CD4-positive, alpha-beta T cell treated with Interleukin-15 for 4 hours (primary cell): ENCODE measurements at places on chromosomes 7 and 10.

DNA sequence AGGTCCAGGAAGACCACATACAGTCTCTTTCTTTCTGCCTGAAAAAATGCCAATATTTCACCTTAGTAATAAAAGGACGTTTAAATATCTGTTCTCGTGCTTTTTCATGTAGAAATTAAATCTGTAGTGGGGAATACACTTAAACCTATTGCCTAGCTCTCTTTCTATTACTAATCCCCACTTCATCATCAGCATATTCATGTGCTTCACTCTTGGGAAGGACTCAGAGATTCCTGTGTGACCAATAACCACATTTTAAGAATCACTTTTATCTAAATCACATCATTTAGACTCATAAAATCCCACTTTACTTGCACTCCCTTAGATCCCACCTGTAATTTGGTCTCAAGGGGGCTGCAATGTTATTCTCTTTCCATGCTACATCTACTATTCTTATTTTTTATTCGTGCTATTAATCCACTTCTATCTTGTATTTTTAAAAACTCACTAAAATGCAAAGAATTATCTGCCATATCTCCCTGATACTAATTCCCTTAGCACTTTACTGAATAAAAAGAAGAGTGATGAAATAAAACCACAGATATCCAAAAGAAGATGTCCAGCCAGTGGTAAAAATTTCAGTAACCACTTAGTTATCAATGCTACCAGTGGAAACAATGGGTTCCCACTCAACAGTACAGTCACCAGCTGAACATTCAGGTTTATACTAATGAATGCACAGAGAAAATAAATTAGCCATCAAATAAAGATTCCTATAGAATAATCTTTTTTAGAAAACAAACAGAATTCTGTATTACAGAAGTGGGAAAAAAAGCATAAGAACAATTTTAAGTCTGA is 102.1 kb downstream of the PPP1R17 start:
- DNase-seq: no peak

DNA sequence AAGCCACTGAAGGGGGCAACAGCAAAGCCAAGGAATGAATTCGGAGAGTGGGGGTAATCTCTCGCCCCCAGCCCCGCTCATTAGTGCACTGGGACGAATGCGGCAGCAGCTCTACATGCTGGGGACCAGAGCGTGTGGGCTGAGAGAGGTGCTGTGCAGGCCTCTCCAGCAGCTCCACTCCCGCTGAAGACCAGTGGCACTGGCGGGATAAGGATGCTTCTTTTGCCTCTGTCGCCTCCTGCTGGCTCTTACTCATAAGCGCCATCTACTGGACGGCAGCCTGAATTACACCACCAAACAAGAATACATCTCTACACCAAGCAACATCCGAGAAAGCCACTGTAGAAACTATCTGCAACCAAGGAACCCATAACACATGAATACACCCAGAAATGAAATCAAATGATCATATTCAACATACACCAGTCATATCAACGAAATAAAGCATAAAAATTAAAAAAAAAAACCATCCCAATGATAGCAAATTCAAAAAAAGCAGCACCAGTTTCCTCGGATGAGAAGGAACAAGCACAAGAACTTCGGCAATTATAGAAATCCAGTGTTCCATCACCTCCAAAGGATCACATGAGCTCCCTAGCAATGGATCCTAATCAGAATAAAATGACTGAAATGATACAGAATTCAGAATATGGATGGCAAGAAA is 79.0 kb upstream of the TMEM168 start:
- DNase-seq: peak; percentile 65

DNA sequence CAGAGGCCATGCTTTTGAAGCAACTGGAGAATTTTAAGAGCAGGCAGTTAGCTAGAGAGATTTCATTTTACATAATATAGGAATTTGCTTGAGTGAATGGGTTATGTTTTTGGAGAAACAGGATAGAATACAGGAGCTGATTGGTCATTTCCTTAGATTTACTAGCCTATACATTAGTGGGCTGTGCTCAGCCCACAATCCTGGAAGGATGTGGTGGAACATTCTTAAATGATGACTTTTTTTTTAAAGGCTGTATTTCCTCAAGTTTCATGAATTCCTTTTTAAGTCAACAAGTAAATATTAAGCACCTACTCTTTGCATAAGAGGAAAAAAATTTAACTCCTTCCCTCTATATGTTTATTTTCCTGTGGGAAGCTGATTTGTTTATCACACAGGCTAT is 314.4 kb upstream of the BMPER start:
- no peak for DNase-seq

GRCh38 chr7:156019308-156019707 is 207.0 kb upstream of the SHH start:
- no peak for DNase-seq

GRCh38 chr7:157439149-157439548 is 102.3 kb downstream of the DNAJB6 start:
- no peak for DNase-seq
